ENCODE measurements at places on chromosomes 7 and 10.
A peak's percentile ranks its signal among the peaks of the same experiment; 100 is the strongest.

DNA sequence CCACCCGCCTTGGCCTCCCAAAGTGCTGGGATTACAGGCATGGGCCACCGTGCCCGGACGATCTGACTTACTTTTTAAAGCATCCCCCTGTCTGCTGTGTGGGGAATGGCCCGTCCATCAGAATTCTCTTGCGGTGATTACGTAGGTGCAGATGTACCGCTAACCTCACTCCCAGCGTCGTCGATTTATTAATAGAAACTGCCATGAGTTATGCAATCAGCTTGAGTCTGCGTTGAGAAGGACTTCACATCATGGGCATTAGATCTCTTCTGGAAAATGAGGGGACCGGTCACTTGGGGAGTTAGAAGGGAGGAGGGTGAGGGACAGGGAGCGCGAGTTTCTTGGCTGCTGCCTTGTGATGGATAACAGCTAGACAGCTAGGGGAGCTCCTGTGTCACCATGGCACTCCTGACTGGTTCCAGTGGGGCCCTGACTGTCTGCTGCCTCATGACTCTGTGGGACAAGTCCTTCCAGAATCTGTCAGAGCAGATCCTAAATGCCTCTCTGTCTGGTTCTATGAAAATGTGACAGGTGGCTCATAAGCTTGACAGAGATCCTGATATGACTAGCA, 35.2 kb downstream of the POR start:
- no peak for DNase-seq

- DNase-seq: no peak
Measured at GRCh38 chr10:109348324-109348723, 575.0 kb downstream of the XPNPEP1 start.

DNA sequence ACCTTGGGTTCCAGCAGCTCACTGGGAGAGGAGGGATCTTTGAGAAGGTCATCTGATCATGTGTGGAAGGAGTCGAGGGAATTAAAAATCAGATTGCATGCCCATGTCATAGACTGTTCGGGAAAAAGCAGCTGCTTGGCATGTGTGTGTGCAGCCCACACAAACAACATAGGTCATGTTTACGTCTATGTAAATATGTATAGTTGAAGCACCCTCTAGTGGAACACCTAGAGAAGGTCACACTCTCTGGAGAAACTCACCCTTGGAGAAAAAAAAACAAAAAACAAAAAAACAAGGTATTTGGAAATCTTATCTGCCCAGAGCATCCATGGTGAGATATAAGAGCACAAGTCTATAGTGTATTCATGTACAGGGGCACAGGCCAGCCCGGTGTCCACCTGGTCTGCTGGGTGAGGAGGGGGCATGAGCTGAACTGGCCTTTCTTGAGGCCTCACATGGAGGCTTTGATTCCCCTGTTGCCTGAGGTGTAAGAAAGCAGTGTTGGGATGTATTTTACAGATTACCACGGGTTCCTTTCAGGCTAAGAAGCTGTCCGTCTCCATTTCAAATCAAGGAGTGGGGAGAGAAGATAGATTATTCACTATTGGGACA, 98.0 kb downstream of the NPY start:
- peak; percentile 8 for DNase-seq

GRCh38 chr10:75596930-75597620, 165.7 kb downstream of the LRMDA start:
- no peak for DNase-seq

DNA sequence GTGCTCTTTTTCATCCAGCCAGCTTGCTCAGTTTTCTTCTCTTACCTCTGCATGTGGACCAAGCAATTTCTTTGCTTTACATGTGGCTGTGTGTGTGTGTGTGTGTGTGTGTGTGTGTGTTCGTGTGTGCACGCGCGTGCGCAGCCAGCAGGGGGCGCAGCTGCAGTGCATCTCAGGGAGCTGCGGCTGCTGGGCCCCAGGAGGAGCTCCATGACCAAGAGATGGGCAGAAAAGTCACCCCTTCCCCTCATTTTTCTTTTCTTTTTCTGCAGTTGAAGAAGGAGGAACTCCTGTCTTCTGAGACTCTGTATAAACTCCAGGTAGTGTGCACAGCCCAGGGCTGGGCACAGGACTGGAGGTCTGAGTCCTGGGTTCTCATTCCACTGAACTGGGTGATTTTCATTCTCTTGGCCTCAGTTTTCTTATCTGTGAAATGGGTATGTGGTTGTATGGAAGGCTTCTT, 41.8 kb downstream of the BLNK start:
- peak; percentile 71 for DNase-seq

- DNase-seq: no peak
Measured at GRCh38 chr10:99368646-99369045, 39.5 kb downstream of the CNNM1 start.

- DNase-seq: peak; percentile 24
Measured at GRCh38 chr10:11610826-11611247, 613 bp downstream of the USP6NL start.

DNA sequence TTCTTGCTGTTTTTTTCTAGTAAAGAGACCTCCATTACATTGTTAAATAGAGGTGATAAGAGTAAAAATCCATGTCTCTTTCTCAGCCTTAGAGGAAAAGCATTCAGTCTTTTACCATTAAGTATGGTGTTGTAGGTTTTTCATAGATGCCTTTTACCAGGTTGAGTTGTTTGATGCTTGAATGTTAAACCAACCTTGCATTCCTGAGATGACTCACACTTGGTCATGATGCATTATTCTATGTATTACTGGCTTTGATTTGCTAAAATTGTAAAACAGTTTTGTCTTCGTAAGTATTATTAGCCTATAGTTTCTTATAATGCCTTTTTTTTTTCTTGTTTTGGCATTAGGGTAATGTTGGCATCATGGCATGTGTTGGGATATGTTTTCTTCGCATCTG, 90.0 kb downstream of the ANKRD61 start:
- DNase-seq: no peak

DNA sequence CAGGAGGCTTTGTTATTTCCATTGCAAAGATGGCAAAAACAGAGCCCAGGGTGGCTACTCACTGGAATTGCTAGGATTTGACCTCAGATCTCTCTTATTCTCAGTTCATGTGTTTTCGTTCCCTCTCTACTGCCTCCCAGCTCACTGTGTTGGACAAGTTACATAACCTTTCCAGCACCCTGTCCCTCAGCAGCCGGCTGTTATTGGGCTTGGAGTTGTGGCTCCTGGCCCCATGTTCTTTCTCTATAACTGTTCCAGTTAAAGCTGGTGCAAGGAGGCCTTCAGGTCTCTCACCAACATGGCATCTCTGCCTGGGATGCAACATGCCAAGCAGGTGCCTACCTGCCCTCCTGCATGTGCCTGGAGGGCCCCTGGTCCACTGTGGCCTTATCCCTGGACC, 56.8 kb downstream of the LRRC18 start:
- no peak for DNase-seq

DNA sequence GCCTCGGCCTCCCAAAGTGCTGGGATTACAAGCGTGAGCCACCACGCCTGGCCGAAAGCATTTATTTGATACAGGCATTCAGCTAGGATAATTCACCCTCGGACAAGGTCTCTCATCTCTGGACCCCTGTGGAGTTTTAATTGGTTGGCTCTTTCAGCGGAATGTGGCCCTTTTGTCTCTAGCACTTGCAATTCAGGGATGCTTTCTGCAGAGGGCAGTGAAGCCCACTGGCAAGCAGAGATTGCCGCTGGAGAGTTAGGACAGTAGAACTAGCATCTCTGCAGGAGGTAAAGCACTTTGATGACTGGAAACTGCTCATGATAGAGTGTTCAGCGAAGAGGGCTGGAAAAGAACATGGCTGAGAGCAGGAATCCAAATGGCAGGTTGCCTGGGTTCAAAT, 62.0 kb downstream of the SUFU start:
- DNase-seq: no peak

DNA sequence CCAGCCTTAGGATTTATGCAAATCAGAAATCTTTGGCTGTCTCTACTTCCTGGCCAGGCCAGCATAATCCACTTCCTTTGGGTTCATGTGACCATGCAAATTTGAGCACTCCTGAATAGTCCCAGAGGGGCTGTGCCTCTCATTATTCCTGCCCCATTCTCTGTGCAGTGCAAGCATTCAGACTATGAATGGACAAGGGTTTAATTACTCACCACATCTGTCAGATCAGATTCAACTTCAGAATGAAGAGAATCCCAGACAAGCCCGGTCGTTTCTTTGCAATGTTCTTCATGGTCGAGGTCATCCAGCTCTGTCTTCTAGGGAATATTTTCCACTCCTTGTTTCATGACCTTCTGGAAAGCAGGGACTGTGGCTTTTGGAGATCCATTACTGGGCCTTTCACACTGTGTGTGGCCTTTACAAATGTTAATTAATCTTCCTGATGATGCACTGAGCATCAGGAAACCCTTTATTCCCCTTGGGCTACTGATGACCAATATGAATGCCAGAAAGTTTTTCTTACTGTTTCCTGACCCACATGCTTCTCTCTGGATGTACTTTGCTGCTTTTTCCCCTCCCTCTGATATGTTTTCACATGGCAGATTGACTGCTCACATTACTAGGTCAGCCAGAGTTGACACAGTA, 217.6 kb upstream of the TCF7L2 start:
- DNase-seq: no peak

DNA sequence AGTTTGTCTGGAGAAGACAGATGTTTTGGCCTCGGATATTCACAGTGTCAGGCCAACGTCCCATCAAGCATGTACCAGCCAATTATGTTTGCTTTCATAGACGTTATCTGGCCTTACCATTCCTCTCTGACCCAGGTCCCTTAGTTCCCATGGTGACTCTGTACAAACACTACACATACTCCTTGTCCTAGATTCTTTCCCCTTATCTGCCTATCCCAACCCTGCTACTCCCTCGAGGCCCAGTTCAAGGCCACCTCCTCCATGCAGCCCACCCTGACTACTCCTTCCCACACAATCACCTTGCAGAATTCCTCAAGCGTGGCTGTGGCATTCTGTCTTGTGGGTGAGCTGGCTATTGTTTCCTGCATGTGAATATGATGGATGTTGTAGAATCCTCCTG, 155.2 kb downstream of the PRKAG2 start:
- DNase-seq: no peak

- no peak for DNase-seq
Measured at GRCh38 chr10:23217471-23217870, 25.4 kb downstream of the PTF1A start.

DNA sequence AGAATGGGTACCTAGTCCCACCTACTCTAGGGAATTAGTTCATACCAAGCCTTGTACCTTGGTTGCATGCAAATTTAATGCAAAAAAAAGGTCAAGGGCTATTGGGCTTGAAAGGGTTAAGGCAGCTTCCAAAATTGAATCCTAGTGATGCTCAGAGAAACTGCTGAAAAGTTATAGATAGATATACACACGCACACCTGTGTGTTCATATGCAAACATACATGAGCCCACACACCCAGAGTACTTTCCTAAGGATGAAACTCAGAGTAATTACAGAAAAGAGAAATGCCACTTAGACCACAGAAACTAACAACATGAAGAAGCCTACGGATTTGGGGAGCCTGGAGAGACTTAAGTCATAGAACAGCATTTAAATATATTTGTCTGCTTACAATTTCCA, 1.5 kb downstream of the SLC25A13 start:
- DNase-seq: no peak

DNA sequence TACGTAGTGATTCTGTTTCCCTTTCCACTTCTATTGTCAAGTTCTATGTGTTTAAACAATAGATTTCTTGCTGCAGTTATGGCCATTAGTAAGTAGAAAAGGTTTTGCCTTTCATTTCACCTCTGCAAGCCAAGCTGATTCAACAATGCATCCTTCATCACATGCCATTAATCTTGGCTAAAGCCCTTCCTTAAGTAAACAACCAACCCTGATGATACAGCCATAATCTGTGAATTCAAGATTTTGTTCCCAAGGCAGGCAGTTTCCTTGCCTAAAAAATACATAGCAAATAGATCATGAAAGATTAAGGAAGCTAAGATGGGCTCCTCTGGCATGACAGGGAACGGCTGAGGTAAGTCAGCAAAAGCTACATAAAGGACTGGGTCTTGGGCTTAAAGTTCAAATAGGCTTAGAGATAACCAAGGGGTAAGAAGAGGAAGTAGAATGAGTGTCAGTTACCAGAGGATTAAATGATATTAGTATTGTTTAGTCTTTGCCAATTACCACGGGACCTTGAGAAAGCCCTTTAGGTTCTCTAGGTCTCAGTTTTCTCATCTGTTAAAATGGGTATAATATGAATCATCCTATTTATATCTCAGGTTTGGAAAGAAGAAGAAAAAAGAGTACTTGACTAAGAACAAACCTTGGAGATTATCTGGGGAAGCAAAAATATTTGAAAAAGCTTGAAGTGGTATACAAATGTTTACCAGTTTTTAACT, 35.9 kb upstream of the ANK3 start:
- DNase-seq: no peak

GRCh38 chr7:35729061-35729783, 34.3 kb upstream of the HERPUD2 start:
- no peak for DNase-seq

GRCh38 chr7:136290351-136290750, 313.2 kb upstream of the MTPN start:
- DNase-seq: no peak

GRCh38 chr7:28570113-28570969, 158.0 kb downstream of the CREB5 start:
- DNase-seq: no peak

- DNase-seq: peak; percentile 51
Measured at GRCh38 chr7:37359662-37360444, 88.8 kb downstream of the ELMO1 start.
